ENCODE measurements at places on chromosomes 5 and 9. TPM values are rescaled to one million over a fixed set of nuclear protein-coding genes. Genes with fewer than 3 reads are reported as not detected.

The LCN10 gene
- total RNA-seq = not detected

The IFNK gene
- total RNA-seq = not detected

The LOX gene
- total RNA-seq = 0.23 TPM

The AGXT2 gene
- not detected for total RNA-seq

The CREBRF gene
- 4.9 TPM for total RNA-seq

GRCh38 chr9:93122721-93123221, 11.3 kb downstream of the NINJ1 start:
- DNase-seq = no peak

- no peak for DNase-seq
Measured at GRCh38 chr5:111432883-111433536, 79.3 kb downstream of the STARD4 start.

- DNase-seq = no peak
Measured at GRCh38 chr9:3386753-3387152, 139.0 kb downstream of the RFX3 start.

Data from PC-3 (cell line).